Kasumi-1 (cell line): ENCODE measurements at places on chromosomes 7 and 10.

- no peak for DNase-seq
Measured at GRCh38 chr7:45563401-45563800, 10.8 kb upstream of the ADCY1 start.

DNA sequence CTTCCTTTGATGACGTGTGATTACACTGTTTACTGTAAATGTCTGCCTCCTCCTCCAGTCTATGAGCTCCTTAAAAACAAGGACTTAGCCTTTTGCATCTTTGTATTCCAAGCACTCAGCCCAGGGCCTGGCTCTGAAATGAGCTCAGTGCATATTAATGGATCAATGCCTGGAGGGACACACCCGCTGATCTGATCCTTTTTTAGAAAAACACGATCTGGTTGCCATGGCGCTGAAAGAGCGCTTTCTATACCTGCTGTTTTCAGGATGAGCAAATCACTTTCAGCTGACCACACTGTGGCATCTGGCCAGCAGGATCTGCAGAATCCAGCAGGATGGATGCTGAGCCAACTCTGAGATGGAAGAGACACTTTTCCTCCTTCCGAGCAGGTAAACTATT lies 37.8 kb upstream of the GARS1 start:
- DNase-seq, result no peak

DNA sequence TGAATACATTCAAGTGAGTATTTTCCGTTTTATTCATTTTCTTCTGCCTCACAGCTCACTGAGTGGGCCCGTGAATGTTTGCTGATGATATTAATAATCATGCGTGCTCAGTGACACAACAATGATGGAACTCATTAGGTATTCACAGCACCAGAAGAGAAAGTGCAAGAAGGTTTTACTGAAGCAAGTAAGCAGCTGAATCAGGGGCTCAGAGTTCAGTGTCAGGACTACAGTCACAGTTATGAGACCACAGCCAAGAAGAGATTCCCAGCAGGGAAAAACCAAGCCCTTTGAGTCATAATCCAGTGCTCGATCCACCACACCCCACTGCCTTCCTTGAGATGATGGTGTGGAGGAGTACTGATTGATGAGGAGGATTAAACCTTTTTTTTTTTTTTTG lies 247.4 kb downstream of the KIAA1217 start:
- DNase-seq, result no peak

DNA sequence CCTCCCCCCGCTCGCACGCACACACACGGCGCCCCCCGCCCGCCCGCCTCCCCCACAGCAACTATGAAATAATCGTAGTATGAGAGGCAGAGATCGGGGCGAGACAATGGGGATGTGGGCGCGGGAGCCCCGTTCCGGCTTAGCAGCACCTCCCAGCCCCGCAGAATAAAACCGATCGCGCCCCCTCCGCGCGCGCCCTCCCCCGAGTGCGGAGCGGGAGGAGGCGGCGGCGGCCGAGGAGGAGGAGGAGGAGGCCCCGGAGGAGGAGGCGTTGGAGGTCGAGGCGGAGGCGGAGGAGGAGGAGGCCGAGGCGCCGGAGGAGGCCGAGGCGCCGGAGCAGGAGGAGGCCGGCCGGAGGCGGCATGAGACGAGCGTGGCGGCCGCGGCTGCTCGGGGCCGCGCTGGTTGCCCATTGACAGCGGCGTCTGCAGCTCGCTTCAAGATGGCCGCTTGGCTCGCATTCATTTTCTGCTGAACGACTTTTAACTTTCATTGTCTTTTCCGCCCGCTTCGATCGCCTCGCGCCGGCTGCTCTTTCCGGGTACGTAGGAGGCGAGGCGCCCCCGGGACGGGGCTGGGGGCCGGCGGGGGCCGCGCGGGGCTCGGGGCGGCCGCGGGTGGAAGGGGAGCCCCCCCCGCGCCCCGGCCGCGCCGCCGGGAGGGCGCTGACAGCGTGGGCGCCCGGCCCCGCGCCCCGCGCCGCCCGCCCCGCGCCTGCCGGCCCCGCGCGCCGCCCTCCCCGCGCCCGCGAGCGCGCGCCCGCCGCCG lies 441 bp downstream of the BMI1 start:
- DNase-seq, result peak; percentile 72

- DNase-seq, result no peak
Measured at GRCh38 chr10:36730316-36730715, 395.1 kb upstream of the ANKRD30A start.
